T-helper 2 cell (primary cell): ENCODE measurements at places on chromosomes 12 and 14.
A peak's percentile ranks its signal among the peaks of the same experiment; 100 is the strongest.

- DNase-seq, result no peak
Measured at GRCh38 chr14:104343690-104344640, 205.6 kb downstream of the KIF26A start.

- no peak for DNase-seq
Measured at GRCh38 chr12:14871886-14872285, 13.8 kb downstream of the MGP start.

GRCh38 chr14:95535226-95536021 is 574 bp downstream of the GLRX5 start:
- DNase-seq, result no peak

DNA sequence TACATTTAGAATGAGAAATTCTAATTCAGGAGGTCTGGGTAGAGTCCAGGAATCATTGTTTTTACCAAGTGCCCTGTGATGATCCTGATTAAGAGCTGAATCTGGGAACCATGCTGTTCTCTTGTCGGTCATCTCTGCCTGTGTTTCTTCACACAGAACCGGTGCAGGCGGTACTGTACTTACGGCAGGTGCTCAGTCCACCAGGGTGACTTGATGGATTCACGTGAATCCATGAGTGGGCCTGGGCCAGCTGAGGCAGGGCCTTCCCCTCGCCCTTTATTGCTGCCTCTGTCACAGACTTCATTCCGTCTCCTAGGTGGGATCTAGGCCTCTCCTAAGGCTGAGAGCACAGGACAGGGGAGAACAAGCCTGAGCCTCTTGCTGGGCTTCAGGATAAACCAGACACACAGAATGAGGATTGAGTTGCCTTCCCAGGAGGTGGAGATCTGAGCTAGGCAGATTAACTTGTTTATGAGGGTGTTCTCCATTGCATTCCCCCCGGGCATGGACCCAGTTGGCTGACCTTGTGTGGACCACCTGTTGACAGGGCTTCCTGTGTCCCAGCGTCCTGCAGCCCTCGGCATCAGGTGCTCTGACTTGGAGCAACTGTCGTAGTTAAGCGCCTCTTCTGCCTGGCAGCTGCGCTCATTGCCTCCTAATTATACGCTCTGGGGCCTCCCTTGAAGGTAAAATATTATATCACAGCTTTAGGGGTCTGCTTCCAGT is 42.1 kb downstream of the B4GALNT3 start:
- no peak for DNase-seq

- DNase-seq, result no peak
Measured at GRCh38 chr12:65810036-65810435, 14.2 kb upstream of the HMGA2 start.

DNA sequence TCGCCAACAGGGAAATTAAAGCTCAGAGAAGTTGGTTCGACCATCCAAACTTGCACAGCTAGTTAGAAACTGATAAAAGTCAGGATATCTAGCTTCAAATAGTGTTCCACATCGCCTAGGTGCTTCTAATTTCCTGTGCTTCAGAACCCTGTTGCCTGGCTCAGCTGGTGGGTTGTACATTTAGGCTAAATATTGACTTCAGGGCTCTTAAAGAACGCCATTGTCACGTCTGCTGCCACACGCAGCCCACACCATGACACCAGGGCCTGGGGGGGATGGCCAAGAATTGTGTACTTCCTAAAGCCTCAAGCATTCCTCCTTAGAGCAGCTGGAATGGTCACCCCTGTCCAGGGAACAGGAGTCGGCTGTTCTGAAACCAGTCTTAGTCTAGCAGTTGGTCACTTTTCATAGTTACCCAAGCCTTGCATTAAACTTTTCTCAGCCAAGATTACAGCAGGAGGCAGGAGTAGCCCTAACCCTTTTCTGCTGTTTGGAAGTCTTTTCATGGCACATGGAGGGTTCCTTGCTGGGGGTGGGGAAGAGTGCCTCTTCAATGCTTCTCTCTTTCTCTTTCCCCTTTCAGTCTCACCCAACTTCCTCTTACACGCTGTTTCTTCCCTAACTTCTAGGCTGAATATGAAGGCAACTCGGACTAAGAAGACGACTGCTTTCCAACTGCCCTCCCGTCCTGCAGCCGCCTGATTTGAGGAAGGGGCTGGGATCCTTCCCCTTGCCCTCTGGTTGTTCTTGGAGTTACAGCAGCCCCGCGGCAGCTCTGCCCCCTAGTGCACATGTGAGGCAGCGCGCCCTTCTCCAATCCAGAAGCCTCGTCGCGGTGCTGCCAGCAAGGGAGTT is 17.1 kb downstream of the FOS start:
- peak; percentile 60 for DNase-seq

DNA sequence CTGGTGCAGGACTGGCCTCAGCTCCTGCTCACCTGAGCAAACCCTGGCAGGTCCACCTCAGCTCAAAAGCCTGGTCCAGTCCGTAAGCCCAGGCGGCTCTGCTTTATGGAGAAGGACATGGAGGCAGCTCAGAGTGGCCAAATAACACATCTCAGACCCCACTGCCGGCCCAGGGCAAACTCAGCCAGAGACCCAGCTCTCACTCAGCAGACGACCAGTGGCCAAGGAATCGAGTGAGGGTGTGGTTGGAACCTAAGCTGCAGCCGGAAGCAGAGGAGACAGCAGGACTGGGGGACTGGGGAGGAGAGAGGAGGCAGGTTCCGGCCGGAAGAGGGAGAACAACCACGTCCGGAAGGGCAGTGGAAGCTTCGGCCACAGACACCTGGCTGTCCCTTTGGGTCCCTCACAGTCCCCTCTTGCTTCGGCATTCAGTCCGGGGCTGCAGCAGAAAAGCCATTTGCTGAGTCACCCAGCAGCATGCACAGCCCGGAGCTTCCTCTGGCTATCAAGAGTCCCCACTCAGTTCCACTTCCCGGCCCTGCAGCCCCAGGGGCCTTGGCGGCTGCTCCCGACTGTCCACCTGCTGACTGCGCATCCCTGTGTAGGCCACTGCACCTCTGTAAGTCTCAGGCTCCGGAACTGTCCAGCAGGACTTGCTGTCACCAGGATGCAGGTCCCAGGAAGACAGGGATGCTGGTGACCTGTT is 104.0 kb downstream of the CALM1 start:
- DNase-seq, result no peak

DNA sequence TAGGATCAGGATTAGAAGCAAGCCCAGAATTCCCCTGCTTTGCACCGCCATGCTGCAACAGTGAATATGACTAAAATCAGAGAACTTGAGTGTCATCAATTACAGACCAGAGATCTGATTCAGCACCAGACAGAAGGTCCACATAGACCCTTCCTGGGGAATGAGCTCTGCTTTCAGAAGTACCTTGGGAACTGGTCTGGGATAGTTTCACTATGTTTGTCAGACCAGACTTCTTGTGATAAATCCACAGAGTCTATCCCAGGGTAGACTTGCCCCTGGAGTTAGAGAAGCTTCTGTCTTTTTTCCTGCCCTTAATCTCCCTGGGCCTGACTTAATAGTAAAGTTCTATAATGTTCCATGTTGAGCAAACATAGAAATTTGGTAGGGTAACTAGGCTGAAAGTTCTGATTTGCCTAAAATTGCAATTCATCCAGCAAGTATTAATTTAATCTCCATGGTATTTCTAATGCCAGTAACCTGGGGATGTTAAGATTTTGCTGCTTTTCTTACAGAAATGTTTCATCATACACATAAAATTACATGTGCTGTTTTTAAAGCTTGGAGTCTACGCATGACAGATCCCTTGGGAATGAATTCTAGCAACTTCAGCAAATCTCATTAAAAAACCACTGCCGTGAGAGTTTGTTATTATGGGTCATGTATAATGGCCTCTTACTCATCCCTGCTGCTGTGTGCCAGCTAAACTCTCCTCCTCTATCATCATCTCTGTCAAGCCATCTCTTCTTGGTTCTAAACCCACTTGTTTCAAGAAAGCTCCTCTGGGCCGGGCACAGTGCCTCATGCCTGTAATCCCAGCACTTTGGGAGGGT is 61.3 kb upstream of the METAP2 start:
- DNase-seq, result no peak

DNA sequence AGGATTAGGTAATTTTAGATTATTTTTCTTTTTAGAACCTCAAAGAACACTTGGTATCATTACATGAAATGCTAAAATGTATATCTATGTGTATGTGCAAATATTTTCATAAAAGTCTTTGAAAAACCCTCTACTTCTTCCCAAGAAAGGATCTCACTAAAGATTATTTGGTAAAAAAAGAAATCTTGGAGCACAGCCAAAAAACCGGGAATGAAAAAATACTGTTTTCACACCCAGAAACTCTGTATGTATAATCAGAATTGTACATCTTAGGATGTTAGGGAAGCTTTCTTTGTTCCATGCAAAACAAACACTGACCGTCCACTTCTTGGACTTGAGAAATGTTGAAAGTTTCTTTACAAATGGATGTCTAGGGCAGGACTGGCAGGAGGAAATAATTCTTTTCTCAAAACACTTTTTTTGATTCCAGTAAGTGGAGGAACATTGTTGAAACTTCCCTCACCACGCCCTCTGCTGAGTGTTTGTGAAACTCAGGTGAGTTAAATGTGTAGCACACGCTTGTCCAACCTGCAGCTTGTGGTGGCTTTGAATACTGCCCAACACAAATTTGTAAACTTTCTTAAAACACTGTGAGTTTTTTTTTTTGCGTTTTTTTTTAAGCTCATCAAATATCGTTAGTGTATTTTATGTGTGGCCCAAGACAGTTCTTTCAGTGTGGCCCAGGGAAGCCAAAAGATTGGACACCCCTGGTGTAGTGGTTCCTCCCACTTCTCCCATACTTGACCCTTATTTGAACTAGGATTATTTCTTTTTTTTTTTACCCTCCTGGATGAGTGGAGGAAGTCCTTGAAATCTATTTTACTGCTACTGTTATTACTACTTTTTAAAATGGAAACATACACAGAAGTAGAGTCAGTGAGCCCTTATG is 26.6 kb downstream of the FBXO34 start:
- no peak for DNase-seq

GRCh38 chr12:68119250-68119649 is 40.3 kb downstream of the IFNG start:
- no peak for DNase-seq

GRCh38 chr12:123070267-123071081 is 80.4 kb downstream of the PITPNM2 start:
- no peak for DNase-seq

- DNase-seq, result no peak
Measured at GRCh38 chr14:21184254-21184653, 28.4 kb upstream of the OR5AU1 start.

DNA sequence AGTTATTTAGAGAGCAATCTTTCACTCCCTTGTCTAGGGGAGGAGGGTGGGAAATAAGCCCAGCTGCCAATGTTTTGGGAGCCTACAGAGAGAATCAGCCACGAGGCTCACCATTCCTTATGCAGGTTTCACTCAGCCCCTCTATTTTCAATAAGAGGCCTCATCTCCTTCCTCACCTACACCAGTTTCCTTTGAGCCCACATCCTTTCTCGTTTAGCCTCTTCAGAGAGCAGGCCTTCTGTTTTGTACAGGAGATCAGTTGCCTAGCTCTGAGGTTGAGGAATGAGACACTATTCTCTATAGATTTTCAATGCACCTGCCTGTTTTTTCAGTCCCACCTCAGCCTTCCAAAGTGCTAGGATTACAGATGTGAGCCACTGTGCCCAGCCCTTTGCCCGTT is 17.9 kb downstream of the SNAPC1 start:
- DNase-seq, result no peak
